ENCODE measurements at places on chromosomes 13 and 19.
A peak's percentile ranks its signal among the peaks of the same experiment; 100 is the strongest.

DNA sequence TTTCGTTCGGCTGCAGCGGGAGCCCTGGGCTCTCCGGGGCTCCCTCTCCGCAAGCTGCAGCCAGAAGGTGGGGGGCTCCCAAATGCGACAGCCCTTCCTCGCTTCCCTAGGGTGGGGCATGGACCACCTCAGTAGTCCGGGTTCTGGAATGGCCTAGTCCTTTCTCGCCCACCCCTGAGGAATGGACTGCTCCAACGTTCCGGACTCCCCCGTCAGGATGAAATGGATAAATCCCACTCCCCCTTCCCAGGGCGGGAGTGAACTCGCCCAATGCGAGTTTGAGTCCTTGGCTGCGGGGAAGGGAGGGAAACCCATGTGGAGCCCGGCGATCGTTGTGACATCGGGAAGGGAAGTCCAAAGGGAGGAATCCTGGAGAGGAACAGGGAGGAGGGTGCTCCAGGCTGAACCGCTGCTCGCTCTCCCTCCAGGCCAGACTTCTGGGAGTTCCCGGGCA, 5.5 kb downstream of the HRC start:
- DNase-seq, result no peak

- no peak for DNase-seq
These were observed 121.4 kb downstream of the ENOX1 start for GRCh38 chr13:43665388-43665787.

- no peak for DNase-seq
These were observed 475.6 kb downstream of the COG6 start for GRCh38 chr13:40130871-40131636.

DNA sequence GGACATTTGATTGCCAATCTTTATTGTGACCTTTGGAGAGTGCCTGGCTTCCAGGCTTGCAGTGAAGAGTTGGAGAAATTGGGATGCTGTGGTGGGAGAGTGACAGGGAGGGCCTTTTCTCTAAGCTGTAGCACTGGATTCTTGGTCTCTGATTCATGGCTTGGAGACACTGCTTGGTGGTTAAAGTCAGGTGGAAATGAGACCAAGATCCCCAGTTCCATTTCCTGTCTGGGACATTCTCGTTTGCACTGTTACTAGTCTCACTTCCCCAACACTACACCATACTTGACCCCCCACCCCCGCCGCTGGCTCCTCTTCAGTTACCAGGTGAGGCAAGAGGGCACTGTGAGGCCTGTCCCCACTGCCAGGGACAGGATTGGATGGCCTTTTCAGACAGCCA, 2.9 kb downstream of the SUPT5H start:
- DNase-seq, result peak; percentile 39

DNA sequence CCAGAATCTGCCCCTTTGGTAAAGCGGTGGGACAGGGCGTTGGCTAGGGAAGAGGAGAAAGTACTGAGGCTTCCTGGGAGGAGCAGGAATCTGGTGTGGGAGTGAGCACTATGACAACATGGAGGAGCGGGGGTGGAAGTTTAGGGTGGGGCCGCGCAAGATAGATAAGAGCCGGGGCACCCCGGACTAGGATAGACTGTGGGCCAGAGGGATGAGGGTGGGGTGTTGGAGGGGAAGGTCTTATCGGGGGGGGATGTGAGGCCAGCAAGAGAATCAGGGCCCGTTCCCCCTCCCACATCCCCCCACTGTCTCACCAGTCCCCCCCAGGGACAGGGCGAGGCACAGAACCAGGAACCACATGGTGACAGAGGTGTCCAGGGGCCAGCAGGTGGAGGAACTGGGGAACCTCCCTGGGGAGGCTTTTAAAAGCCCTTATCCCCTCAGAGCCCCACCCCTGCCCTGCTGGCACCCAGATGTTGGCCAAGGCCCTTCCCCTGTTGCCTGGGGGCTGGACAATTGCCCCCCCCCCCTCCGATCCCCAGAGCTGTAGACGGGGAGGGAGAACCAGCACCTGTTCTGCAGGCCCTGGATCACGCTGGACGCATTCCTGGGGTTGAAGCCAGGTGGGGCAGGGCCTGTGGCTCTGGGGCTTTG, at the start of gene KLK1:
Gene KLK1, minus strand, starts transcription at position 399 of the 654 bp plus-strand sequence. Its CDS starts 39 bp downstream, at position 360.
- DNase-seq, result no peak

DNA sequence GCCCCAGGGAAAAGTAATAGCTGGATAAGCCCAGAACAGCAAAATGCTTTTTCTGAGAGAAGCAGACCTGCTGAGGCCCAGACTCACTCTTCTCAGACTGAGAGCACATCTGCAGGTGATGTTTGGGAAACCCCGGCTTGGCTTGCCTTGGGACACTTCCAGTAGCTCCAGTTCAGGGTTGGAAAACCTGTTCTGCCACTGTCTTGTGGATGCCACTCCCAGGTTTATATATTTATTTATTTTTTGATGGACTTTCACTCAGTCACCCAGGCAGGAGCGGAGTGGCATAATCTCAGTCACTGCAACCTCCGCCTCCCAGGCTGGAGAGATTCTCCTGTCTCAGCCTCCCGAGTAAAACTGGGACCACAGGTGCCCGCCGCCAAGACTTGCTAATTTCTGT, 8.0 kb upstream of the SMARCA4 start:
- no peak for DNase-seq

GRCh38 chr19:33504058-33504444, 17.5 kb downstream of the PEPD start:
- no peak for DNase-seq

GRCh38 chr13:31774186-31774750, 34.9 kb downstream of the RXFP2 start:
- DNase-seq, result no peak

DNA sequence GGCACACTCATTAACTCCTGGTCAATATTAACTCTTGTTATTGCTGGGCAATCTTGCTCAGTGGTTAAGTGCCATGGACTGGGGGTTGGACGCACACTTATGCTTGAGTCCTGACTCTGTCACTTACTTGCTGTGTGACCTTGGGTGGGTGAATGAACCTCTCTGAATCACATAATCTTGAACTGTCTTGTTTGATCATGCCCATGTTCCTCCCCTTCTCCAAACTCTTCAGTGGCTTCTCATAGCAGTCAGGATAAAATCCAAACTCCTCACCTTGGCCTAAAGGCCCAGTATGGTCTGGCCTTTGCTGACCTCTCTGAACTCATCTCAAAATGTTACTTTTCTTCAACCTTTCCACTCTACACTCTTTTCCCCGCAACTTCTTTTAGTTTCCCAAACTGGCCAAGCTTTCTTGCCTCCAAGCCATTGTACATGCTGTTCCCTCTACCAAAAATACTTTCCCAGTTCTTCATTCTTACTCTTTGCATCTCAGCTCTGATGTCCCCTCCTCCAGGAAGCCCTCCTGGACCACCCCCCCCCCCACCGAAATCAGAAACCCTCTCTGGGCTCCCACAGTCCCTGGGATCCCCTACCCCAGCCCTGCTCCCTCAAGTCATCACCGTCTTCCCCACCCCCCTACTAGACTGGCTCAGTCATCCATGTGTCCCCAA, 2.4 kb downstream of the MYPOP start:
- no peak for DNase-seq

GRCh38 chr19:2888731-2889224, 11.9 kb upstream of the ZNF57 start:
- DNase-seq, result no peak

DNA sequence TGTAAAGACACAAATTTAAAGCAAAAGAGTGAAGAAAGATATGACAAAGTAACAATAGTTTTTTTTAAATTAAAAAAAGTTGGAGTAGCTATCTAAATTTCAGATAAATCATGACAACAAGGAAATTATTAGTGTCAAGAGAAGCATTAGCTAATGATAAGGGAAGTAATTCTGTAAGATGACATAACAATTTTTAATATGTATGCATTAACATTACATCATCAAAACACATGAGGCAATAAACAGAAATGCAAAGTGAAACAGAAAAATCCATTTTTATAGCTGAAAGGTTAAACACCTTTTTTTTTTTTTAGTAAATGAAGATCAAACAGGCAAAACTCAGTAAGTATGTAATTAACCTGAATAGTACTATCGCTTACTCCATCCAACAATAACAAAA, 804.9 kb upstream of the PRR20A start:
- no peak for DNase-seq

- no peak for DNase-seq
These were observed 49.4 kb downstream of the GAS6 start for GRCh38 chr13:113814435-113814821.

- no peak for DNase-seq
These were observed 14.7 kb downstream of the KBTBD6 start for GRCh38 chr13:41117869-41118268.

- DNase-seq, result no peak
These were observed 41.5 kb downstream of the WDFY2 start for GRCh38 chr13:51625555-51626345.

DNA sequence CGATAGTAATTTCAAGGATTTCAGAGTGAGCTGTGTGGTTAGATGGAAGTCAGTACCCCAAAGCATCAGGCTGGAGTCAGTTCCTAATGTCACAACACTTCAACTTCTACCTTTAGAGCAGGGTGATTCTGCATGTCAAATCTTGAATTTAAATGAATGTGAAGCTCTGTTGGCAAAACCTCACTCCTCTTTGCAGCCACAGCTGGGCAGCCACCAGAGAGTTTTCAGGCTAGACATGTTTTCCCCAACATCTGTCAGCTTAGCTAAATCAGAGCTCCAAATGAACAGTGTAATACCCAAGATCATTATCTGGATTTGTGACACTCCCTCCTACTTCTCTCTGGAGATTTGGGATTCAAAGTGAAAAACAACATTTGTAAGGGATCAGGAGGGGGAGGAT, 33.7 kb upstream of the OLFM4 start:
- DNase-seq, result no peak

DNA sequence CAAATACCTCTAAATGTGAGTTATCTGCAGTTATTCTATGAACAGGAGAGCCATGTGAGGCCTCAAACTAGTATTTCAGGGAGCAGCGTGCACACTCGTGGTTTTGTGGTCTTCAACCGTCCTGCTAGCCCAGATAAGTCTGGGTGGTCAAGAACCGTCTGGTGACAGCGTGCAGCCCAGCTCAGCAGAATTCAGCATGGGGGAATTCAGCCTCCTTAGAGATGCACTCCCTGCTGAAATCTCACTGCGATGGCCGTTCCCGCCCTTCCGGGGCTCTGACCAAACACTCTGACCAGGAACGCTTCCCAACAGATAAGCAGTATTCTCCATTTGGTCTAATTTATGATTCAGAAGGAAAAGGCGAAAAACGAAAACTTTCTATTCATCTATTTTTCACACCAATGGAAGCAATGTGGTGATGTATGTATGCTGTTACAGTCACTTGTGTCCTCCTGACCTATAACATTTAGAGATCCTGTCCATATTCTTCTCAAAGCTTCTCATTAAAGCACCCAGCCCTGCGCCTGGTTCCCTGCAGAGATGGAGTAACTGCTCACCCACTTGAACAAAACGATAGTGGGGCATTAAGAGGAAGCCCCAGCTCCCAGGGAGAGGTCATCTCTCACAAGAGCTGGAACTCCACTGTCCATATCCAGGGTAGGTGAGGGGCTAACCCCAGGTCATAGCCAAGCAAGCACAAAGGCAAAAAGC, 2.9 kb downstream of the ANKRD27 start:
- DNase-seq, result no peak

- no peak for DNase-seq
These were observed 7.5 kb upstream of the DMWD start for GRCh38 chr19:45800070-45800553.

DNA sequence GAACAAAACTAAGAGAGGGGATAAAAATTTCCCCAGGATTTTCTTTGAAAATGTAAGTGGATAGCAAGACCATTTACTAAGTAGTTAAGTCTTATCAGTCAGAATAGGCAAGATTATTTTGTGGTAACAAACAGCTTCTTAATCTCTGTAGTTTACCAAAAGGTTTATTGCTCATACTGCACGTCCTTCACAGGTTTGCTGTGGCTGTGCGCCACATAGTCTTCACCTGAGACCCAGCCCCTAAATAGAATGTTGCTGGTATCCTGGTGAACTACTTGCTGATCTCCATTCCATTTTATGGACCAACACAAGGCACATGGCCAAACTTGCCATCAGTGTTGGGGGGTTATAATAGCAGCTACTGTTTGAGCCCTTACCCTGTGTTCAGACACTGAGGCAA, 44.6 kb downstream of the FNDC3A start:
- DNase-seq, result no peak

Data from activated CD4-positive, alpha-beta T cell treated with anti-CD3 and anti-CD28 coated beads, Interleukin-2, Interleukin-4, amounts not matched to agents 100 ng/mL and 50 ng/mL, durations not matched to agents 16 hours and 8 hours (primary cell).